ENCODE measurements at places on chromosomes 6 and 20. TPM values are rescaled to one million over a fixed set of nuclear protein-coding genes. Genes with fewer than 3 reads are reported as not detected.

Gene IL17F
- total RNA-seq = not detected

Gene PGK2
- not detected for total RNA-seq

Gene BPIFB3
- not detected for total RNA-seq

Gene SLA2
- total RNA-seq = not detected

Gene FRMD1
- not detected for total RNA-seq

Gene MUCL3
- total RNA-seq = not detected

Gene VGLL2
- total RNA-seq = not detected

Gene C6orf15
- not detected for total RNA-seq

Gene BTN1A1
- total RNA-seq = not detected

Gene EEF1E1
- total RNA-seq = 107 TPM

Gene SH3BGRL2
- total RNA-seq = 26.3 TPM

Gene DEFB114
- not detected for total RNA-seq

Gene ARMC12
- 0.40 TPM for total RNA-seq

Gene CD109
- total RNA-seq = 17.3 TPM

Gene FAM210B
- total RNA-seq = 51.9 TPM

Gene HM13
- 69.3 TPM for total RNA-seq

Gene BPIFB4
- total RNA-seq = not detected

Gene TMEM244
- total RNA-seq = not detected

Gene C6orf89
- 26.2 TPM for total RNA-seq

Gene GSTA2
- not detected for total RNA-seq

Gene FAM209B
- total RNA-seq = not detected

Gene NRSN1
- not detected for total RNA-seq

Measured in pulmonary artery endothelial cell (primary cell).